ENCODE measurements at places on chromosomes 6 and 20.

GRCh38 chr6:170075659-170076223 lies 215.1 kb downstream of the DLL1 start:
- DNase-seq = no peak

DNA sequence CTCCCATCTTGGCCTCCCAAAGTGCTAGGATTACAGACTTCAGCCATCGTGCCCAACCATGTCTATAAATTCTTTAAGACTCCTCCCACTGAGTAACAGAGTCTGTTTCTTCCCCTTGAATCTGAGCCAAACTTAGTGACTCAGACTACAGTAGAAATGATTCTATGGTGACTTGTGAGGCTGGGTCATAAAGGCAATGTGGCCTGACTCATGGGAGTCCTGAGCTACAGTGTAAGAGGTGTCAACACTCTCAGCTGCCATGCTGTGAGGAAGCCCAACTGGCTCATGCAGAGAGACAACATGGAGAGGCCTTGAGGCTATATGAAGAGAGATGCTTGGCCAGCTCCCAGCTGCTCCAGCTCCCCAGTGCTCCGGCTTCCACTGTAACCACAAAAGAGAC lies 5.2 kb upstream of the NRSN2 start:
- DNase-seq = no peak

- no peak for DNase-seq
Observed at GRCh38 chr6:95670011-95670463, 92.7 kb downstream of the MANEA start.

DNA sequence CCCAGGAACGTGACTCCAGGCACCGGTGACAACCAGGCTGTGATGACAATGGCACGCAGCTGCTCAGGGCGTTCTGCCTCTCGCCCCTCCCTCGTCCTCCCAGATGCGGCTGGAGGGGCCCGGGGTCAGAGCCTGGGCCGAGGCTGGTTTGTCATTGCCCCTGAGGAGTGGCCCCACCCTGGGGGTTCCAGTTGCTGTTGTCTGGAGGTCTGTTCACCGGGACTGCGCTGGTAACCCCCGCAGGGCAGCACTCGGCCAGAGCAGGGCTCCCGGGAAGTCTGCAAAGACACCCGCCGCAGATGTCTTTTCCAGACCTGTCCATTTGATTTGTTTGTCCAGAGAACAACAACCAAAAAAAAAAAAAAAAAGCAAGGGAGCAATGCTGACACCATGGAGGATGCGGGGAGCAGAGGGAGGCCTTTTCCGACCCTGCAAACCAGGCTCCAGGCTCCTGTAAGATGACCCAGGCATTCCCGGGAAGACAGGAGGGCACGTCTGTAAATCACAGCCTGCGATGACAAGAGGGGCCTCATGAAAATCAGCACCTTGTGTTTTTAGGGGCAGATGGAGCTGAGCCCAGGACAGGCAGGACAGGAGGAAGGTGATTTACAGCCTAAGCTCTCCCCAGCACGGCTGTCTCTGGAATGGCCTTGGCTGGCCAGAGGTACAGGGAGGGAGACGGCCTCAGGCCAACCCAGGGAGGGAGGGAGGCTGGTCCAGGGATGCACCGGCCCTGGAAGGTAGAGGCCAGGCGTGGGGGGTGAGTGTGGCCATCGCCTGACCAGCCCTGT lies 189.3 kb downstream of the ERMARD start:
- DNase-seq = no peak

GRCh38 chr6:225121-225721 lies 67.1 kb upstream of the DUSP22 start:
- peak; percentile 80 for DNase-seq

GRCh38 chr6:147639279-147639678 lies 130.8 kb downstream of the SAMD5 start:
- no peak for DNase-seq

DNA sequence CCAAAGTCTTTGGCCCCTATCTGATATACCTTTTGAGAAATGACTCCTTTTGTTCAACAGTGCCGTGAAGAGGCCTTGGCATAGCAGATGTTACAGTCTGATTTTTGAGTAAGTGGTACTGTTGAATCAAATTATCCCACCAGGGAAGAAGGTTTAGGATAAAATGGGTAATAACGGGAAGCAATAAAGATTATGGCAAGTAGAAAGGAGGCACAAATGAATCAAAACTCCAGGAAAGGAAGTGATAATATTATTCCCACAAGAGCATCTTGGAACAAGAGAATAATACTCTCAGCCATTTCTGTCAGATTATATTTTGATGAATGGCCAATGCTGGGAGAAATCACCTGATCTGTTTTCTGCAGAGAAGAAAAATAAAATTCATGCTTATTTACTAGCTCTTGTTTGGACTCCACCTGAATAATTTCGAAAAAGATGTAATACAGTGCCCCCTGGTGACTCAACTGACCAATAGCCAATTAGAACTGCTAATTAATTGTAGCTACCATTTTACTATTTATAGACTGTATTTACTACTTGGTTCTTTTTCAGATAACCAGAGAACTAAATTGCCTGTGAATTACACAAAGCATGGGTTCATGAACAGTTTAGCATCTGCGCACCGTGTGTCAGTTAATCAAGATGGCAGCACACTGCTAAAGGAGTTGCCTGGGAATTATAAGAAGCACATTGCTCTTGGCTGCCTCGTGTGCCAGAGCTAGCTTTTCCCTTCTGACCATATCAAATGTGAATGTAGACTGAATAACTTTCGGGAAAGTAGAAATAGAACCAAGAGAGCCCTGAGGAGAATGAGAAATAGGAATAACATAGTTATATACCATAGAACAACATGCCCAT lies 78.5 kb upstream of the TRDN start:
- no peak for DNase-seq

GRCh38 chr20:13322621-13323020 lies 101.5 kb downstream of the ISM1 start:
- no peak for DNase-seq

DNA sequence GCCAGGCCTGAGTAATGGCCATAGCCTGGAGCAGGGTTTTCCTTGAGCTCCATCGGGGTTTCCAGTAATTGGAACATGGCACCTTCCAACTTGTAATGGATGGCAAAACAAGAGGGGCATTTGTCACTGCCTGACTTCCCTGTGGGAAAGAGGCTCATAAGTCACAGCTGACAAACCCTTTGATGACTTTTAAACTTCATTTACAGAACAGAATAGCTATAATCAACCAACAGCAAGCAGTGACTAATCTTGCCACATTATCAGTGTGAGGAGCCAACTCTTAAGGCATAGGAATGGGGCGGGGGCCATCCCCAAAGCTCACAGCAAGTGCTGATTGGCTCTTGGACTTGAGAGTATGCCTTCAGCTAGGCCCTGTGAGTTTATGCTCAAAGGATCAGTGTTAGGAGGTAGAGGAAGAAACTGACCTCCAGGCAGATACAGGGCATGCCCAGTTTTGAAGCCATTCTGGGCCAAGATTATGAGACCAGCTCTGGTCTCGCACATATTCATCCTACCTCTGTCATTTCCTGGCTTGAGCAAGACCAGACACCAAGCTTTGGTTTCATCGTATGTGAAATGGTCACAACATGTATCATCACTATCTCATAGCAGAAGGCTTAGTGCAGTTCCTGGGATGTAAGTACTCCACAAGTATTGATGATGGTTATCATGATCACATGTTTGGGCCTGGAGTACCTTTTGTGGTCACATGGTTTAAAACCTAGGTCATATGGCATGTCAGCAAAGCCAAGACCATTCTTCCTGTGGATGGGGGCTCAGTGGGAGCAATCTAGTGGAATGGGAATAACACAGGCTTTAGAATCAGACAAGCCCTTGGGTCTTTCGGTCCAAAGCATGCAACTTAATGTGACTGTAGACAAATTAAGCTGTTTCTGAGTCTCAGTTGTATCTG lies 49.2 kb downstream of the EIF2S2 start:
- no peak for DNase-seq

DNA sequence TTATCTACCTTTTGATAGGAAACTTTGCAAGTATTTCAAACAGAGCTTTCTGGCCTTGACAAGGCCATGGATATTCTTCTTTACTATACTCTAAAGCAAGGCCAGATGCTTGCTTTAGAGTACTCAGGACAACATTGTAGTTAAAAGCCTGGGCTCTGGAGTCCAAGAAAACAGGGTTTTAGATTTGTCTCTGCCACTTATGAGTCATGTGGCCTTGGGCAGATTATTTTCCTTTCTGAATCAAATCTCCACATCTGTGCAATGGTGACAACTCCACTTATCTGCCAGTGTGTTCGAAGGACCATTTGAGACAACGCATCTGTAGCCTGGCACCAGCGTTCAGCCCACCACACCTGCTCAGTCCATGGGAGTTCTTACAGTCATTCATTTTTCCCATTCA lies 265.9 kb upstream of the RIN2 start:
- no peak for DNase-seq

DNA sequence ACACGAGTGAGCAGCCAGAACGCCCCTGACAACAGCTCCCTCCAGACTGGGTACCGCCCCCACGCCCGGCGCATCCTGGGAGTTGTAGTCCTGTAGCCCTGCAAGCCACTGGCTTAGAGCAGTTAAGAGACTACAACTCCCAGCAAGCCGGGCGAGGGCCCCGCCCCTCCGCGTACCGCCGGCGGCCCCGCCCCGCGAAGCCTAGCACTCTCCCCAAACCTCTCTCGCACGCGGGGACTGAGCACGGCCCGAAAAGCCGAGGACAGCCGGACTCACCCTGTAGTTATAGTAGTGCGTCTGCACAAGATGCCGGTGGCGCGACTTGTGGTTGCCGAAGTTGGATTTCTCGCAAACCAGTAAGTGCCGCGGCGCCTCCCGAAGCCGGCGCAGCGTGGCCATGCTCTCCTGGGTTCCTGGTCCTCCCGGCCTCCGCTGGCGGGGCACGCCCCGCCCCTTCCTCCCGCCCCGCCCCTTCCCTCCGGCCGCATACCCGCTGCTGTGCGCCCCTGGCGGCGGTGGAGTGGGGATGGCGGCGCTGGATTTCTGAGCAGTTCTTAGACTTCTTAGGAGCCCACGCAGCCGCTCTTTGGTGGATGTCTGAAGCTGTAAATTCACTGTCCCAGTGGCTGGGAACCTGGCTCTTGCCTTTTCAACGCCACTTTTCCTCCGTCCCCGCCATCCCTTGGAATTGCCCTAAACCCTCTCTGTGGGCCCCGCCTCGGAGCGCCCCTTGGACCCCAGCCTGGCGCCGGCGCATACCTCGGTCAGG lies at the start of gene RPP40:
TSS of gene RPP40 (minus strand) at position 434 of the 769 bp plus-strand sequence. CDS start at position 399, 35 bp downstream.
- peak; percentile 98 for DNase-seq

DNA sequence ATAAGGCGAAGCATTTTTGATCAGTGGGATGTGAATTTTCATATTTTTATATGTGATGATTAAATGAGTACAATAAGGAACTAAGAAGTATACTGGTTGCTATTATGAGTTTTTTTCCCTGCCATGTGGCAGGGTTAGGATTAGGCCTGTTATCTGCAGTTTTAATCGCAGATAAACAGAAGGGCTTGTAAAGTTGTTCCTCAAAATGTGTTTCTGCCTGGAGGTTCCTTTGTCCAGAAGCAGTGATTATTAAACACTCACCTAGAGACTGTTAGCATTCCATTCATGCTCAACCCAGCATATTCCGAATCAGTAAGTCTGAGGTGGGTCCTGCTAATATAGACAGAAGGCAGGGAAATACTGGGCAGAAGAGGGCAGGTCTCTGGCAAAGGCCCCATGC lies 316.0 kb downstream of the CLIC5 start:
- DNase-seq = no peak
